ENCODE measurements at places on chromosomes 3 and 15.

DNA sequence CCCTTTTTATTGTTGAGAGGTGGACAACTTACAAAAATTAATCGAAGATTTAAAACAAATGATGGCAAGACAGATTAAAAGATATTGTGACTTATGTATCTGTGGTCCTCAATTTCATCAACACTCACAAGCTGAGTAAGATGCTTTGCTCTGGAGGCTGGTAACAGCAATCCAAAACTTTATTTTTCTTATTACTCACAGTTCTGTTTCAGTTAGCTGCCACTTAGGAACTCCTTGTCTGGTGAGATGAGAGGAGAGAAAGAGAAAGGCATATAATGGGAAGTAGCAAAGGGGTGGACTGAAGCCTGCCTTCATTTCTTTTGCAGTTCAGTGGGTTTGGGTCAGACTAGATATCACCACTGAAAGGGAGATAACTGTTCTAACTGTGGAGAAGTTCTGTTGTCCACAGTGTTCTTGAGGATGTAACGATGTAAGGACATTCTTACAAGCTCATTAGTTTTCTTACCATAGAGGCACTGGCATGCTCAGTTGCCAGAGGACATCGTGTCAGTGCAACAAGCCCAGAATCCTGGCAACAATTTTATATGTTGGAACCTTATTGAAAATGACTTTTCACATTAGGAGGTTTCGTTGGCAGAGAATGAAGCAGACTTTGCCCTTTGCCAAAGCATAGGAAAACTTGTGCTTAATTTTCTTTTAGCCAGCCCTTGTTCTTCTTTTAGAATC is 93.6 kb downstream of the PLCL2 start:
- peak; percentile 4 for DNase-seq

DNA sequence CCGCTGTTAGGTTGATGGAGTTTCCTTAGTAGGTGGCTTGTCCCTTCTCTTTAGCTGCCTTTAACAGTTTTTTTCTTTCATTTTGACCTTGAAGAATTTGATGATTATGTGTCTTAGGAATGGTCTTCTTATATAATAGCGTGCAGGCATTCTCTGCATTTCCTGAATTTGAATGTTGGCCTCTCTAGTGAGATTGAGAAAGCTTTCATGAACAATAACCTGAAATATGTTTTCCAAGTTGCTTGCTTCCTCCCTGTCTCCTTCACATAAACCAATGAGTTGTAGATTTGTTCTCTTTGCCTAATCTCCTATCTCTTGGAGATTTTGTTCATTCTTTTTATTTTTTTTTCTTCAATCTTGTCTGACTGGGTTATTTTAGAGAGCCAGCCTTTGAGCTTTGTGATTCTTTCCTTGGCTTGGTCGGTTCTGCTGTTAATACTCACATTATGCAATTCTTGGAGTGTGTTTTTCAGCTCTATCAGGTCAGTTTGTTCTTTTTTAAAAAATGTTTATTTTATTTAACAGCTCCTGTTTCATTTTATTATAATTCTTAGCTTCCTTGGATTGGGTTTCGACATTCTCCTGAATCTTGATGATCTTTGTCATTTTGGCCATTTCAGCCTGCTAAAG is 627.9 kb downstream of the SI start:
- DNase-seq, result peak; percentile 46

GRCh38 chr3:149596134-149596770 is 61.6 kb downstream of the WWTR1 start:
- DNase-seq, result no peak

- DNase-seq, result no peak
These were observed 128.6 kb downstream of the MYLK start for GRCh38 chr3:123755501-123755900.

- peak; percentile 12 for DNase-seq
These were observed 87.8 kb downstream of the KLHL25 start for GRCh38 chr15:85706779-85707518.

DNA sequence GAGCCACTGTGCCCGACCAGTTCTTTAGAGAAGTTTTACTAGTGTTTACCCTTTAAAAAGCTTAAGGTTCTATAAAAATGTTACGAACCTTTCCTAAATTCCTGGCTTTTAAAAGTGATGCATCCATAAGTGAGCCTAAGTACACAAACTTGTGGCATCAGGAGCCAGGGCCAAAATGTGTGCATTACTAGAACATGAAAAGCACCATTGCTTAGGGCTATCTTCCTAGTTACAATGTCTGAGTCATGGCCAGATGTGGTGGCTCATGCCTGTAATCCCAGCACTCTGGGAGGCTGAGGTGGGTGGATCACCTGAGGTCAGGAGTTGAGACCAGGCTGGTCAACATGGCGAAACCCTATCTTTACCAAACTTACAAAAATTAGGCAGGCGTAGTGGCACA is 39.9 kb downstream of the LEO1 start:
- peak; percentile 4 for DNase-seq

- no peak for DNase-seq
These were observed 50.0 kb downstream of the SMAD6 start for GRCh38 chr15:66752078-66752477.

DNA sequence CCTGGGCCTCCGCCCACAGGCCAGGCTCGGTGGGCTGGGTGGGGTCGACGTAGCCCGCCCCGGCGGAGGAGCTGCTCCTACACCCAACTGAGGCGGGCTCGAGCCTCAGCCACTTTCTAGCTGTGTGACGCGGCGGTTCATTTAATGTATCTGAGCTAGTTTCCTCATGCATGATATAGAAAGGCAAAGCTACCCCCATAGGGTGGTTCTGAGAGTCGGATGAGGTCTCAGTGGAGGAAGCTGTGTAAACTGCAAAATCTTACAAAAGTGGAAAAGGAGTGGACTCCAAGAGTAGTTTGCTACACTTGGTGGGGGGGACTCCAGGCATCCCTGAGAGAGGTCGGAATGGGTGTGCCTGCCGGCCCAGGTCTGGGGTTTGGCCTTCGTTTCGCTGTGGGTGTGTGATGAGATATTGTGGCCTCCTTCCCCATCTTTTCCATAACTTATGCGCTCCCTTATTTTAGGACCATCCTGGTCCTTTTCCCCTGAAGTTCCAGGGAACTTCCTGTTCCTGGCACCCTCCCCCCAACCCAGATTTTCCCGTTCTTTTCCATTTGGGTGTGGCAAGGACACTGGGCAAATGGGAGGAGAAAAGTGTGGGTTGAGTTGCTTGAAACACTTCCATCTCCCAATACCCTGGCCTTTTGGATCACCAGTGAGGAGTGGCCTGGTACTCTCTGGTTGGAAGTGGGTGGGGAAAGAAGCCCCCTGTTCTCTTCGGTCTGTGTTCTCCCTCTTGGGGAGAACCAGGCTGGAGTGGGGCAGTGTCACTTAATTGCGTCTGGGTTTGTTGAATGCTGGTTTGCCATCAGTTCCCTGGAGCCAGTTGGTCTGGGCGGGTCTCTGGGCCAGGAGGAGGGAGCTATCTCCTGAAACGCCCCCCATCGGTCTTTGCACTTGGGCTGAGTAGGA is 1.1 kb downstream of the PDIA5 start:
- DNase-seq, result no peak

- no peak for DNase-seq
These were observed 939.4 kb downstream of the MCTP2 start for GRCh38 chr15:95170561-95171380.

DNA sequence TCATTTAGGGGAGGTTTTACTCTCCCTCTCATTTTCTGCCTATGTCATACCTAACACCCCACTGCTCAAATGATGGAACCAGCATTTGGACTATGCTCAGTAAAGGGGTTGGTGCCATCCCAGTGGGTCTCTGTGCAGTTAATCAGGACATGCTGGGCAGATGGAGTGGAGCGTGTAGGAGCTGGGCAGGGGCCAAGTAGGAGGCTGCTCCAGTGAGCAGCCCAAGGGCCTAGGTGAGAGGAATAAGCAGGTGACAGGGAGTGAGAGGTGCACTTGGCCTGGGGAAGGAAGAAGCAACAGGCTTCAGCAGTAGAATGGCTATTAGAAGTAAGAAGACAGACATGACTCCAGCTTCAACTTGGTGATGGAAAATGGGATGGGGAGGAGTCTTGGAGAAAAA is 72.2 kb downstream of the EPHB1 start:
- no peak for DNase-seq

All from fibroblast of skin of abdomen (primary cell).